ENCODE measurements at places on chromosomes 6 and 20. TPM values are rescaled to one million over a fixed set of nuclear protein-coding genes. Genes with fewer than 3 reads are reported as not detected.

- no peak for DNase-seq
Measured at GRCh38 chr20:48332555-48332954, 495.2 kb downstream of the PREX1 start.

- no peak for DNase-seq
Measured at GRCh38 chr6:72704979-72705378, 83.1 kb downstream of the KCNQ5 start.

GRCh38 chr6:169190144-169190584 lies 63.5 kb downstream of the THBS2 start:
- DNase-seq = no peak

DNA sequence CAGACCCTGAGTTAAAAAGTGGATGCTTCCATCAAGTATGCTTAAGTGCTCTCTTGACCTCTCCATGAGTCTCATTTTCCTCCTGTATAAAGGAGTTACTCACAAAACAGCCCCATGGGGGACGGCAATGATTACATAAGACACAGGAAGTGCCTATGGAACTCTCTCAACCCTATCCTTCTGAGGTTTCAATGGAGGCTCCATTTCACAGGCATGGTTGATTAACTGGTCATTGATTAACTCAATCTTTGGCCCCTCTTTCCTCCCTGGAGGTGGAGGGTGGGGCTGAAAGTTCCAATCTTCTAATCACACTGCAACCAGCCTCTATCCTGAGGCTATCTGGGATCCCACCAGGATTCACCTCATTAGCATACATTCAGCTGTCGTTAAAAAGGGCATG lies 29.3 kb downstream of the CST8 start:
- DNase-seq = no peak

DNA sequence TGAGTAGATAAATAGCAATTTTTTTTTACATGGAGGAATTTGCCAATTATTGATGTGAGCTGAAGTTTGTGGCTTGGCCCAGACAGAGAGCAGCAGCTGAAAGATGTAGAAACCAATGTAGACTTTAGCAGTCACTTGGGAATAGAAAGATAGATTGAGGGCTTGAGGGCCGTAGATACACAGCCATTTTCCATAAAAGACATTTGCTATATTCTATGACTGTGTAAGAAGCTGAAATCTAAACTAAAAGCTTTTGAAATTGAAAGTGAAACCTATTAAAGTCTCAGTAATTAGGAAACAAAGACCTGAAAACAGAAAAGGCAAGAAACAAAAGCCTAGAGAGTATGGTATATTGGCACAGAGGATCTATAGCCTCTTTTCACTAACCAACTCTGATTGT lies 332.7 kb downstream of the CENPW start:
- no peak for DNase-seq

SLC17A3 gene
- not detected for polyA plus RNA-seq
